ENCODE measurements at places on chromosomes 1 and 21.

DNA sequence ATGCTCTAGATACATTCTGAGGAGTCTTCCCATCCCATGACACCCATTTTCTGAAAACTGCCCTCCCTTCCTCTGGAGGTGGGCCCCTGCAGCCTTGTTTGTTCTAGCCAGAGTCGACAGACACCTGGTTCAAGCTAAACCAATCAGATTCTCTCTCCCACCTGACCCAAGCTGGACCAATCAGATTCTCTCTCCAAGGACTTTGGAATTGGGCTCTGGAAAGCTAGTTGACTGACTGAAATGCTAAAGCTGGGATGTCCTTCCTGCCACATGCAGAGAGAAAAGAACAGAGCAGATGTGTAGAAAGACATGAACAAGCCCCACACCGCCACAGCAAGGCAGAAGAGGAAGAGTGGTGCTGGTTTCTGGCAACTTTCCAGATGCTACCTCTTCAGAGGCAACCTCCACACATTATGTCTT is 24.6 kb downstream of the ASAP3 start:
- DNase-seq: no peak

- no peak for DNase-seq
Measured at GRCh38 chr1:2294725-2295078, 66.6 kb downstream of the SKI start.

DNA sequence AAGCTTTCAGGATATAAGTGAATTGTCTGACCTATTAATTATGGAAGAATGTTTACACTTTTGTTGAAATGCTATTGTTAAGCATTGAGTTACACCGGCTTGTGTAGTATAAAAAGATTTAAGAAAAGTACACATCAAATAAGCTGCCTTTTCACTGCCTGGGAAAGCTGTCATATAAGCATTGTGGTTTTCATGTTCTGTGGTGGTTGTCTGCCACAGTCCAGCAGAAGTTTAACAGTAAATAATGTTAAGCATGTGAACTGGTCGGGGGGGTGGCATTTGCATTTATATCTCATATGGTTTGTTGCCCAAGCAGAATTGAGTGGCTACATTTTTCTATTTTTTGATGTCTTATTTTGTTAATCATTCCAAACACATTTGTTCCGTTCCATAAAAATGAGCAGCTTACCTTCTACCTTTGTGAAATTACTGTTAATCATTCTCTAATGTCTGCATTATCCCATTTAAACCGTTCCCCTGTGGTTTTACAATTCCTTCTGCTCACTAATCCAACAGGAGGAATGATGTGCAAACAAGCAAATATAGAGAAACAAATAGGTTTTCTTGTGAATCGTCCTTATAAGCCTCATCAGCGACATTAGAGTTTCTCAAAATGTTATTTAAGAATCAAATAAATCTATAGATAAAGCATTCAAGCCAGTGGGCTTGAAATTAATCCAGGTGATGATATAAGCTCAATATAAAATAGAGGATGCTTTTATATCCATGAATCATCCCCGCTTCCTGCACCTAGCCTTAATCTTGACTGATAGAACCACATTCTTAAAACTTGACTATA is 160.8 kb upstream of the SAMSN1 start:
- no peak for DNase-seq

DNA sequence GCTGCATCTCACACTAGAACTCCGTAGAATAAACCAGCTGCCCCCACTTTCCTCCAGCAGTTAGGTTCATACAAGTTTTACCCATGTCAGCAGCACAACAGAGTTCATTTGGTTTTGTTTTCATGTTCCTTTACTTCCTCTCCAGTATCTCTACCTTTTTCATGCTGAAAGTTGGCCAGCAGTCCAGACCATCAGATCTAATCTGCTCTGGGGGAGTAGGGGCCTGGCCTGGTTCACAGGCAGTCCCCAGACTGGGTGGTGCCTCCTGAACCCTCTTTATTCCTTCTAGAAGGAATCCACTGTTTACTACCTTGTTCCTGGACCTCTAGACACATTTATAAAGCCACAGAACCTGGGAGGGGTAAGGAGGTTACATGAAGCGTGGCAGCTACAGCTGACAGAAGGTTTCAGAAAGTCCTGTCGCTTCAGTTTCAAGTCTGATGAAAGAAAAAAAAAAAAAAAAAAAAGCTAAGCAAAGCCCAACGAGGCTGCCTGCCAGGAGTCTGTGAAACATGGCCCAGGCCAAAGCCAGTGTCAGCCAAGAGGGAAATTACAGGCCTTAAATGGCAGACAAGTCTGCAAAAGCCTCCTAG is 184.6 kb upstream of the JUN start:
- no peak for DNase-seq

- no peak for DNase-seq
Measured at GRCh38 chr1:64343105-64343822, 126.7 kb upstream of the CACHD1 start.

DNA sequence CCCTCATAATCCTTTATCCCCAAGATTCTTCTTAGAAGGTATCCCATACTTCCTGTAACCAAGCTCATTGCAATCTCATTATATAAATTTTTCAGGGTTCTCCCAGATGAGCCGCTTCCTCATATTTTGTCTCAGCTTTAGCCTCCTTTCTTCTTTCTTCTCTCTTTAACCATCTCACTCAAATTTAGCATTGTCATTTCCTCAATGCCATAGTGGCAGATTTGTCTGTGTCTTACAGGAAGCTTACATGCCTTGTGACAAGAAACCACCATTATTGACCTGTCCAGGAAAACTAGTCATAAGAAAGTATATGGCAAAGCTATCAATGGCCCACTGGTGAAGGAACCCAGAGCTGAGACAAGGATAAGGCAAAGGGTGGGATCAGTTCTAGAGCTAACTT is 6.0 kb upstream of the FCRL2 start:
- DNase-seq: no peak

Measured in activated naive CD8-positive, alpha-beta T cell treated with anti-CD3 and anti-CD28 coated beads, Interleukin-2, amount 50 U/mL, for 16 hours (primary cell).